ENCODE measurements at places on chromosomes 6 and 20.

DNA sequence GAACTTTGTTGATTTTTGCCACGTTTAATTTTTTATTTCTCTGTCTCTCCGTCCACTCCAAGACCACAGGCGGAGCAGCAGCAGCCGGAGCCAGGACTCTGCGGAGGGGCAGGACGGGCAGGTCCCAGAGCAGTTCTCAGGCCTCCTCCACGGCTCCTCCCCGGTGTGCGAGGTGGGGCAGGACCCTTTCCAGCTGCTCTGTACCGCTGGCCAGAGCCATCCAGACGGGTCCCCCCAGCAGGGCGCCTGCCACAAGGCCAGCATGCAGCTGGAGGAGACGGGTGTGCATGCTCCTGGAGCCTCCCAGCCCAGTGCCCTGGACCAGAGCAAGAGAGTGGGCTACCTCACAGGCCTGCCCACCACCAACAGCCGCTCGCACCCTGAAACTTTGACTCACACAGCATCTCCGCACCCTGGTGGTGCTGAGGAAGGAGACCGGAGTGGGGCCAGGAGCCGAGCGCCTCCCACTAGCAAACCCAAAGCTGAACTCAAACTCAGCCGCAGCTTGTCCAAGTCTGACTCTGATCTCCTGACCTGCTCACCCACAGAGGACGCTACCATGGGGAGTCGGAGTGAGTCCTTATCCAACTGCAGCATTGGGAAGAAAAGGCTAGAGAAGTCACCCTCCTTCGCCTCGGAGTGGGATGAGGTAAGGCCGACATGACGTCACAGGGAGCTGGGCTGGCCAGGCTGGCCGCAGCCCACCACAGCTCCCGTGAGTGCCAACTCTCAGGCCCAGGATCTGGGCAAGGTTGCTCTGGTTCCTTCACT is 123.5 kb downstream of the TCP11 start:
- DNase-seq: peak; percentile 56

GRCh38 chr6:129860908-129861665 is at the start of gene TMEM244:
Gene TMEM244 (minus strand): TSS chr6:129861315. CDS start chr6:129861188, 127 bp downstream.
- DNase-seq: peak; percentile 95

GRCh38 chr6:16837217-16837972 is 76.1 kb upstream of the ATXN1 start:
- no peak for DNase-seq

GRCh38 chr6:44211284-44211683 is 5.4 kb upstream of the MYMX start:
- DNase-seq: no peak

GRCh38 chr6:167470101-167470835 is 145.4 kb downstream of the TTLL2 start:
- DNase-seq: no peak

DNA sequence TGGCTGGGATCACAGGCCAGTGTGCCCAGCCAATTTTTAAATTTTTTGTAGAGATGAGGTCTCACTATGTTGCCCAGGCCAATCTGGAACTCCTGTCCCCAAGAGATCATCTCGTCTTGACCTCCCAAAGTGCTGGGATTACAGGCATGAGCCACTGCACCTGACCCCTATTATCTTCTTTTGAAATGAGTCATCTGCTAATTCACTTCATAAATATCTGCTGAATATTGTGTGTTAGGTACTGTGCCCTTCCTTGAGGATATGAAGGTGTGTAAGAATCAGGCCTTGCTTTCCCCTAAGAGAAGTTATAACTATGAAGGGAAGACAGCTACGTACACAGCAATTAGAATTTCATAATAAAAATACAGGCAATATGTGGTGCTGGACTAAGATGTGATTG is 8.2 kb downstream of the ATRN start:
- DNase-seq: no peak

GRCh38 chr6:10384610-10385523 is 30.0 kb downstream of the TFAP2A start:
- DNase-seq: no peak

DNA sequence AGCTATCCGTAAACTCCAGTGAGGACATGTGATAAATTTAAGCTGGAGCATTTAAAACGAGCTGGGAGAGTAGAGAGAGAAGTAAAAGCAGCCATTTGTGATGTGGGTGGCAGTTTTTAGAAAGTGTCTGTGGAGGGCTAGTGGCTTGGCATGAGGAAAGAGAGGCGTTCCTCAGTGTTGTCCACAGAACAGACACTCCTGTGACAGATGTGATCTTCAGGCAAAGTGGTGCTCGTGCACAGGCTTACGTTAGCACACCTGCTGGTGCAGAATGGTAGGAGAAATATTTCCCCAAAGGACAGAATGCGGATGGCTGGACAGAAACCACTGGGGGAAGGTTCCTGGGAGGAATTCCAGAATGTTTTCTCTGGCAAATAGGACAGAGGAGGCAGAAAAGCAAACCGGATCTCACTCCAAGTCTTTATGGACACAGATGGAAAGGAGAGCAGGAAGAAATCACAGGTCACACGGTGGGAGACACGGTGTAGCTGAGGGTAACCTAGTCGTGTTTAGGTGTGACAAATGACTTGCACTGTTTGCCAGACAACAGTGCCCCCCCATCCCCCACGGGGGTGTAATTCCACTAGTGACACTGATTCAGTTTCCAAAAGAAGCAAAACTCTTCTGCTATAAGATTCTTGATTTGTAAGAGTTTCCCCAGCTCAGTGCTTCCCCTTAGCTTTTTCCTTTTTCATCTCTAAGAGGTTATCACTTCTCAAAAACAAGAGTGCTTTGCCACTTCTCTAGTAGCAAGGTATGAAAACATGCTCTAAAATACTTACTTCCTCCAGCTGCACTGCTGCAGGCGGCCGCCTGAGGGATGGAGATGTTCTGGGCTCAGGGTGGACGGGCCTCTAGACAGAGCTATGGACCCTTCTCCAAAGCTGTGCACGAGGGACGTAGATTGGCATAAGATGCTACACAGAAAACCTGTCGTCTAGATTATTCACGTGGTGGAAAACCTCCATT is 293.2 kb downstream of the QKI start:
- peak; percentile 2 for DNase-seq

DNA sequence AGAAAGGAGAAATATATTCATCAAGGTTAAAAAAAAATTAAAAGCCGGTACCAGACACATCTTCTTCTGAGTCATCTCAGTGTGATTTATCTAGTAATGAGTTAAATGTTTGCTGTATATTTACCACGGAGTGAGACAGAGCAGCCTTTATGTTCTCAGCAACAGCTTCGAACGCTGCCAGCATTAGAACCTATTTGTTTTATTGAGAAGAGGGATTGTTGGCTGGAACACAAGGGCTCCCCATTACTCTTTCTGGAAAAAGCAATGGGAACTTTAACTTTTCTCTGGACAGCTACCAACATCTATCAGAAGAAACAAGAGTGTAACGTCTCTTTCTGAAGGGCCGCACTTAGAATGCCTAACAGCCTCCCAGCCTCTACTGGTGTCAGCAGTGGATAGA is 105.3 kb upstream of the TAB2 start:
- DNase-seq: peak; percentile 38

GRCh38 chr20:2042400-2042799 is 48.5 kb upstream of the PDYN start:
- DNase-seq: peak; percentile 66

- peak; percentile 82 for DNase-seq
Measured at GRCh38 chr6:72787391-72788031, 165.6 kb downstream of the KCNQ5 start.

DNA sequence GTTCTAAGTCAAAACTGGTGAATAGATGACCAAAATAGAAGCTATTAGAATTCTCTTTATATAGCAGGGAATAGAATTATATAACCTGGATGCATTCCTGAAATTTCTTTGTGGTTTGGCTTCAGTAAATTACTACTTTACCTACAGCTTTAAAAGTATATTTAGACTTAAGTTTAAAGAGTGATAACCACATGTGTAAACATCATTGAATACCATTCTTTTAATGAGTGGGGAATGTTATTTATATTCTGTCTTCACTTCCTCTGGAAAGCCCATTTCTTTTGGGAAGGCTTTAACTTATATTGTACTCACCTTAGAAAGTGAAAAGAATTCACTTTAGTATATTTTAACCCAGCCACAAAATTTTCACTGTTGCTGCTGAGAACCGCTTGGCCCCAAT is 39.1 kb downstream of the PLEKHG1 start:
- no peak for DNase-seq

- DNase-seq: no peak
Measured at GRCh38 chr20:59365611-59366285, 65.3 kb downstream of the EDN3 start.

DNA sequence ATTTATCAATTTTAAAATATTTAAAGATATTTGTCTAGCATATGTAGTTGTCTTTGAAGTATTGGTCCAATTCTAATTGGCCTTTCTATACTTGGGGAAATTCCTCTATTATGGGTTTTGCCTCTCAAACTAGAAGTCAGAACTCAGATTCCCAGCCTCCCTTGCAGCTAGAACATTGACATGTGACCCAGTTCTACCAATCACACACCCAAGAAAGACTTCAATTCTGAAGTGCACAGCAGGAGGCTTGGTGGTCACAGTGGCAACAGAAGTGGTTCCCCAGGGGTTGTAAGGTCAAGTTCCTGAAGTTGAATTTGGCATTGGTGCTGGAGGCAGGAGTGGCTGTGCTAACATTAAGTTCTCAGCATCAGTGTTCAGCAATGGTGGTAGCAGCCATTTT is 14.8 kb upstream of the FKBP5 start:
- no peak for DNase-seq

DNA sequence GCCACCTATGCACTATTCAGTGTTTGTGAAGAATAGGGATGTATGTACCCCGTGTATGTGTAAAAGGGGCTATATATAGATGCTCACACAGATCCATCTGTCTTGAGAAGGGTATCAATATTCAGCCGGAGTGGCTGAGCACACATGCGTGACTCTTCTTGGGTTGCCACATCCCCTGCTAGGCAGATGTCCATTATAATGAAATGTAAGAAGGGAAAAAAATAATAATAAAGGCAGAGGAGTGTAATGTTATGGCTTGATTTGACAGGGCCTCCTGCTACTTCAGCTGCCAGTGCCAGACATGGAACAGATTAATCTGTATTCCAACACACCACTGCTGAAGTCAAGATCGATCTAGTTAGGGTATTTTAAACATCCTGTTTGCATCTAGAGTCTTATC is 74.2 kb upstream of the VSTM2L start:
- DNase-seq: no peak

- DNase-seq: no peak
Measured at GRCh38 chr6:159095616-159096015, 50.8 kb upstream of the TAGAP start.

DNA sequence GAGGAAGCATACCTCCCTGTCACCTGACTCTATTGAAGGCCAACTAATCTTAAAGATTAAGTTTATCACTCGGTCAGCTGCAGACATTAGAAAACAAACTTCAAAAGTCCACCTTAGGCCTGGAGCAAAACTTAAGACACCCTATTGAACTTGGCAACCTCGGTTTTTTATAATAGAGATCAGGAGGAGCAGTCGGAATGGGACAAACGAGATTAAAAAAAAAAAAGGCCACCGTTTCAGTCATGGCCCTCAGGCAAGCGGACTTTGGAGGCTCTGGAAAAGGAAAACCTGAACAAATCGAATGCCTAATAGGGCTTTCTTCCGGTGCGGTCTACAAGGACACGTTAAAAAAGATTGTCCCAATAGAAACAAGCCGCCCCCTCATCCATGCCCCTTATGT is 7.2 kb upstream of the PRR18 start:
- DNase-seq: no peak

DNA sequence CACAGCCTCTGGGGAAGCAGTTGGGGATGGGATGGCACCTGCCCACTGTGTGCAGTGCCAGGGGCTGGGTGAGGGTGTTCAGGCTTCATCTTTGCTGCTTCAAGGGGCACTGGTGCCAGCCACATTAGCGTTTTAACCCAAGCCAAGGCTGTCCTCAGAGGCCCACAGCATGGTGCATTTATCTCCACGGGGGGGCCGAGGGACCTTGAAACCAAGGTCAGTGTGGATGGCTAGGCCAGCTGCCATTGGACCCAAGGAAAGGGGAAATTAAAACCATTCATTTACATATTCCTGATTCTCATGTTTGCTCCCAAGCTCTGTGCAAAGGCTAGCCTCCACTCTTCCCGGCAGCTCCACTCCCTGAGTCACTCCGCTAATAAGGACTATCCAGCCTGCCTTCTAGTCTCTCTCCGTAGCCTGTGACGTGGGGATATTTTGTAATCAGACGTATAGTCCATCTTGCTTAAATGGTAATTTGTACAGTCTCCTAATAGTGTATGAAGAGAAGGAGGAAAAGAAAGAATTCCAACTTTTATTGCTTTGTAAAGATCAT is 197.1 kb downstream of the CDH4 start:
- DNase-seq: no peak

- DNase-seq: no peak
Measured at GRCh38 chr6:149859938-149860337, 4.2 kb downstream of the LRP11 start.

DNA sequence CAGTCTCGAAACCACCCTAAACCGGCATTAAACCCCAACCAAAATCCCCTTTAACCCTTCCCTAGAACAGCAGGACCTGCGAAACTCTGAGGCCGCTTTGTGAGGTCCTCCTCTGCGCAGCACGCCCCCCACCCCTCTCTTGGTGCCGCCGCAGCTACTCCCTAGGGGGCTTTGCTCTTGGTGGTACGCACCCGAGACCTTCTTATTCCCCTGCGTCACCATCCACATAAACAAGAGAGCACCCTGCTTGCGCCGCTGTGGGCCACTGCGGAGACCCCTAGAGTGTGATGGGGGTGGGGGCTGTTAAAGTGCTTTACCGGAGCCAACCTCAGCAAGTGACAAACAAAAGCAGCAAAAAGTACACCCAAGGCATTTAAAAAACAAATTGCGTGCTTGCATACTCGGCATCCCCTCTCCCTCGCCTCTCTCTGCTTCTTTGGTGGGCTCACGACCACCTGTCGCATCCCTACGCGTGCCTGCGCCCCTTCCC is 502 bp upstream of the GNAS start:
- no peak for DNase-seq

GRCh38 chr6:15107644-15108382 is 138.1 kb upstream of the JARID2 start:
- no peak for DNase-seq

GRCh38 chr6:39193201-39193791 is 36.0 kb downstream of the KCNK5 start:
- no peak for DNase-seq

DNA sequence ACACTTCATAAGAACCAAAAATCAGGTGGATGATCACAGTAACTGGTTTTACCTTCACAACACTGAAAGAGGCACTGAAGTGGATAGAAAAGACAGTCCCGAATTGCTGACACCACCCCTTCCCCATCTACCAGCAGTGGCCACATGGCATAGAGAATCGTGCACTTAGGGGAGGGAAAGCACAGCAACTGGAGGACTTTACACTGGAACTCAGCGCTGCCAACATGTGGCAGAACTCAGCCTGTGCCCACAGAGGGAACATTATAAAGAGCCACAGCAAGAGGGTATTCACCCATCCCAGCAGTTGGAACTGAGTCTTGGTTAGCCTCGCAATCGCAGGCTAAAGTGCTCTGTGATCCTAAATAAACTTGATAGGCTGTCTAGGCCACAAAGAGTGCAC is 6.5 kb upstream of the KIAA1586 start:
- DNase-seq: peak; percentile 9

DNA sequence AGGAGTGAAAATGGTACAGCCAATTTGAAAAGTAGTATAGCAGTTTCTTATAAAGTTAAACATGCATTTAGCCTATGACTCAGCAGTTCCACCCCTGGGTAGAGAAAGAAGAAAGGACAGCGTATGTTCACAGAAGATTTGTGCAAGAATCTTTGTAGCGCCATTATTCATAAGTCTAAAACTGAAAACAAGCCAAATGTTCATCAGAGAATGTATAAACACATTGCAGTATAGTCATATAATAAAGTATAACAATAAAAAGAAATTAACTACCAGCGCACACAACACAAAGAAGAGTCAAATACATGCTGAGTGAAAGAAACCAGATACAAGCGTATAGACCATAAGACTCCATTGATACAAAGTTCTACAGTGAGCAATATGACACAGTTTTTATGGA is 294.0 kb downstream of the SAMD5 start:
- peak; percentile 14 for DNase-seq

Data from fibroblast of mammary gland (primary cell).